ENCODE measurements at places on chromosomes 7 and 10.

DNA sequence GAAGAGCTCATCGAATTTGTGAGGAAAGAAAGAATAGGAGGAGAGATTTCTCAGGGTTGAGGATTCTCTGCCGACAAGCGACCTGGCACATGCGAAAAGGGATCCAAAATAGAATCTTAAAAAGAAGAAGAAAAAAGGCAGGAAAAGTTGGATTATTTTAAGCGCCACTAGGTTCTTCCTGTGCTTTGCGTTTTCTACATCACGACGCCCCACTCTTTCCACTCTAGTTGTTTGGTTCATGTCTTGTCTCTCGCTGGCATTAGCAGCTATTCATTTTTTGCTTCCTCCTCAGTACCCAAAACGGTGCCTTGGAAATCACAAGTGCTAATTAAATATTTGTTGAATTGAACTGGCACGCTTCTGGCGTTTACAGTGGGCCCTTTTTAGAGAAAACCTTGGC lies 674 bp upstream of the FRA10AC1 start:
- no peak for DNase-seq

DNA sequence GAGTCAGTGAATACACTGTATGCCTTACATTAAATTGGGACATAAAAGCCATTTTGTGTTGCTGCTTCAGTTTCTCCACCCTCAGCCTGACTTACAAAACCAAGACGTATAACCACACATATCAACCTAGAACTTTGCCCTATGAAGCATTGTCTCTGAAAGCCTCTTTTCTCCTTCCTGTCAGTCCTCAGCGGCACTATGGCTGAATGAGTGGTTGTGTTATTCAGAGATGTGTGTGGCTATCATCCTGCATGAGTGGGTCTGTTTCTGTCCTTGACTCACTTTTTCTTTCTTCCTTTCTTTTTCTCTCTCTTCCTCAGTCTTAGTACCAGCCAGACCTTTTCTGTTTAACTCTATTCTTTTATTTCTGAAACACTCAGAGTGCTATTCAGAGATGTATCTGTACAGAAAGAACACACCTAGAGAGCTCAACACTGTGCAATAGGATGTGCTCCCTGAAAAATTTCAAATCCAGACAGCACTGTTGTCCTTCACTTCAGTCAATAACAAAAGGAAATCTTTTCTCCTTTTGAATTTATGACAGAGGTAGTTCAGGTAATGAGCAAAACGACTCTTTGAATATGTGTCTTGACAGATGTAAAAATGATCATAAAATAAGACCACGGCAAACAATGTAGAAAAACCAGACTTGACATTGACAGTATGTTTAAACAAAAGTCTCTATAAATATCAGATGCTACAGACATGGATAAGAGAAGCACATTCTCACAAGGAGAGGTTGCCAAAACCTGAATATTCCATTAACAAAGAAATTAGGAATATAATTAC lies 163.3 kb upstream of the FEZF1 start:
- no peak for DNase-seq

DNA sequence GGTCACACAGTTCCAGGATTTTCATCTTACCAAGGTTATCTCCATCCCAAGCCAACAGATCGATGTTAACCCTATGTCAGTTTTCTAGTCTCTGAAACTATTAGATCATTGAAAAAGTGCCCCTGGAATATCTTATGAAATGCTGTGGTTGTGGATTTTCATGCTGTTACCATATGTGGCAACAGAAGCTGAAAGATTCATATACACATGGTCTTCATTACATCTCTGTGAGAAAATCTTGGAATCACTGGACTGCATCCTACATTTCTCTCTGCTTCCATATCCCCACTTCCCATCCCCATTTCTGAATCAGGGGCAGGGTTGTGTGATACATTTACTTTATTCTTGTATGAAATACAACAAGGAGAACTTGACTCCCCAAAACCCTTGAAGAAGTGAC lies 146.1 kb downstream of the SLC16A9 start:
- no peak for DNase-seq

GRCh38 chr10:129004398-129004797 lies 462.6 kb upstream of the MGMT start:
- DNase-seq: no peak

GRCh38 chr10:112826018-112826697 lies 123.9 kb upstream of the TCF7L2 start:
- no peak for DNase-seq

GRCh38 chr7:136618818-136619217 lies 249.6 kb upstream of the CHRM2 start:
- no peak for DNase-seq

GRCh38 chr10:132508581-132509443 lies 28.8 kb upstream of the INPP5A start:
- no peak for DNase-seq

DNA sequence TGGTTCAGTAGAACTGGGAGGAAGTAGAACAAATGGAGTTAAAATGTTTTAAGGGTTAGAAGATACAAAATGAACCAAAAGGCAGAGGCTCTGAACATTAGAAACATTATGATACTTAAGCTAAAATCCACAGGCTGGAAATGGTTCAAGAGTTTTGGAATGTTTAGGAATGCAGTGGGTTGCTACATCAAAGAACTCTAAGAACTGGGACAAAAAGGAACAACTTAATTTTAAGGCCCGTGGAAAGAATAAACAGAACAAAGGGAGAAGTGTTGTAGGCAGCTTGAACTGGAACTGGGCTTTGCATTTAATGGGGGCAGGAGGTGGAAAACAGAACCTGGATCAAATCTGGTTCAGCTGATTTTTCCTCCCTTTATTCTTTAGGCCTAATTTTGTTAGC lies 3.5 kb upstream of the C7orf25 start:
- no peak for DNase-seq

DNA sequence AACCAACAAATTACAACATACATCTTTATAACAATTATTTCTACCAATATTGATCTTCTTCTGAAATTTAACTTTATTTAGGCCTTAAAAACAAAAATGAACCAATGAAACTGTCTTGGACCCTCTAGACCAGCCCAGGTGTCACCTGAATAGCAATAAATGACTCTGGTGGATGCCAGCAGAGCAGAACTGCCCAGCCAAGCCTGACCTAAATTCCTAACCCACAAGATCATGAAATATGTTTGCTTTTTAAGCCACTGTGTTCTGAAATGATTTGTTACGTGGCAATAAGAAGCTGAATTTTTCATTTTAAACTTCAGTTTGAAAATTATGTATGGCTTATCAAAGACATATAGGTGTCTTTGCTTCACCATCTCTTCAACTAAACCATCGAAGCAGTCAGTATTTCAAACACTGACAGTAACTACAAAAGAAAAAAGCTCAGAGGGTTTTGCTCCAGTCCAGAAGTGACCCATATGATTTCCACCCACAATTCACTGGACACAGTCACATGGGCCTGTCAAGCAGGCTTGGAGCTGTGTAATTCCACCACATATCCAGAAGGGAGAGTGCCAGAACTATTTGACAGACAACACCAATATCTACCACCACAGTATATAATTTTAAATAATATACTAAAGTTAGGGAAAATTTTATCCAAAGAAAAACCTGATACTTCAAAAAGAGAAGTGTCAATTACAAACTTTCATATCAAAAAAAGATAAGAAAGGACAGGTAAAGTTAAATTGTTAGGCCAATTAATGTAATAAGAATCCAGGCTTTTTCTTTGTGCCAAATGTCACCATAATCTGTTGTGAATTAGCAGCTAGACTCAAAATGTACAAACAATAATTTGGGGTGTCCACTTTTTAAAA lies 94.5 kb downstream of the KMT2C start:
- no peak for DNase-seq

- no peak for DNase-seq
These were observed 172.1 kb downstream of the ACTR3B start for GRCh38 chr7:152931633-152932032.

- no peak for DNase-seq
These were observed 15.8 kb upstream of the SVIL start for GRCh38 chr10:29650552-29650944.

DNA sequence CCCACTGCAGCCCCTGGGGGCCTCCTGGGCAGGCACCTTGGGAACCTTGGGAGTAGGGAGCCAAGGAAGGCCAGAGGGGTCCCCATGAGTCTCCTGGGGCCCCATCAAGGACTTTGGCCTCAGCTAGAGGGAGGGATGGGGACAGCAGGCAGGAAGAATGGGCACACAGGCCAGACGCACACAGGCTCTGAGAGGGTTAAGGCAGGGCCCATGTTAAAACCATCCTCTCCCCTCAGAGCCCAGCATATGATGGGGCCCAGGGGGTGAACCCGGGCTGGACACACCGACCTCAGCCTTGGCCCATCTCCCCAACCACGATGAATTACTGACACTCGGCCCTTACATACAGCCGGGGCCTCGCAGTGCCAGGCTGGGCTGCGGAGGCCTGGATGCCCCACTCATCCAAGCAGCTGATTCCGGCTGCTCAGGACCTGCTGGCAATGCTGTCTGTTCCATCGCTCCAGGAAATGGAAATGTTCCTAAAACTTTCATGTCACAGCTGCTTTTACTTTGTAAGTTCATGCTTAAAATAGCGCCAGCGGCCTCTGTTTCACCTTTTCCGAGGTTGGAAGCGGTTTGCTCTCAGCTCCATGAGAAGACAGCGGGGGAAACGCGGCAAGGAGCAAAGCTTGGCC lies 17.3 kb upstream of the INPP5A start:
- DNase-seq: no peak

DNA sequence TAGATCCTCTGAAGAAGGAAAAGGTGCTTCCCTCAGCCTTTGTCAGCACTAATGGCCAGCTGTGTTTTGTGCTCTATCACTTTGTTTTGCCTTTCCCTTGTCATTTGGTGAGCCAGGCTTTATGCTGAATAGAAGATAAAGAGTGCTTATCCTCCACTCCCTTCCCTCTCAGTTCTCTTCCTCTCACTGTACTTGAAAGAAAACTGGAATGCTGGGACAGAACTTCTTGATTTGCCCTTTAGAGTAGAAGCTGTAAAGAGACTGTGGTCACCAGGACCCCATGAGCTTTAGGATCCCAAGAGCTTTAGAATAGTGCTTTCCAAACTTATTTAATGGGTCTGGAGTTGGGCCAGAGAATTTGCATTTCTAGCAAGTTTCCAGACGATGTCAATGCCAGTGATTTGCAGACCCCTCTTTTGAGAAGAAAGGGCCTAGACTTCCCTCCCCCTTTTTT lies 81.4 kb downstream of the LRRC4 start:
- DNase-seq: no peak

DNA sequence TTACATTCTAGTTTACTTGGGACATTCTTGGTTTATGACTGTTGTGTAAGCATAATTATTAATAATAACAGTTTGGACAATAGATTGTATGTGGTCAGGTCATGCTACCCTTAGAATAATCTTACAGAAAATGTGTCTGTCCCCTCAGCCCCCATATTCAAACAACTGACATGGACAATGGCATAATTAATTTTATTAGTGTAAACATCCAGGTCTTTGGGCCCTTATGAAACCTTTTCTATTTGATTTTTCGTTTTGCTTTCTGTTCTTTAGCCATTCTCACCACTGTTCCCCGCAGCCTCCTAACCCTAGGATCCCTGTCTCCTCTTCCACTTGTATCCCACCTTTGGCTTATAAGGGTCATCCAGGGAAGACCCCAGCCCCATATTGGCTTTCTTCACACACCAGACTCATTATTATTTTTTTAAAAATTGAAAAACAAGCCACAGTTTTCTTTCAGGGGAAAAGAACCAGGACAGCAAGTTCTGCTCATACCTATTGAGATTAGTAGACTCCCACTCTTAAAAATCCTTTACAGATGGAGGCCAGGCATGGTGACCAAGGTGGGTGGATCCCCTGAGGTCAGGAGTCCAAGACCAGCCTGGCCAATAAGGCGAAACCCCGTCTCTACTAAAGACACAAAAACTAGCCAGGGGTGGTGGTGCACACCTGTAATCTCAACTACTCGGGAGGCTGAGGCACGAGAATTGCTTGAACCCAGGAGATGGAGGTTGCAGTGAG lies 11.5 kb downstream of the VIM start:
- no peak for DNase-seq
